ENCODE measurements at places on chromosomes 3 and 15.

- DNase-seq: no peak
Measured at GRCh38 chr3:173399044-173399443, 1.5 kb downstream of the NLGN1 start.

- DNase-seq: no peak
Measured at GRCh38 chr3:34020726-34021680, 222.6 kb downstream of the PDCD6IP start.

- DNase-seq: no peak
Measured at GRCh38 chr3:119831022-119831421, 49.1 kb downstream of the NR1I2 start.

DNA sequence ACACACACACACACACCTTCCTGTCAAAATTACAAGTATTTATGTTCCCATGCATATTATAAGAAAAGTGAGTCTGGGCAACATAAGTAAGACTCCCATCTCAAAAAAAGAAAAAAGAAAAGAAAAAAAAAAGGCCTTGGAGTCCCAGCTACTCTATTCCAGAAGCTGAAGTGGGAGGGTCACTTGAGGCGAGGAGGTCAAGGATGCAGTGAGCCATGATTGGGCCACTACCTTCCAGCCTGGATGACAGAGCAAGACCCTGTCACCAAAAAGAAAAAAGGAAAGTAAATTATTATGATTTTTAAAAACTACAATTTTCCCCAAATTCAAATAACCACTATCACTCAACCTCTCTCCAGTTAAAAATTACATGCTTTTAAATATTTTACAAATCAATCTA, 113.1 kb downstream of the STAG1 start:
- DNase-seq: no peak

DNA sequence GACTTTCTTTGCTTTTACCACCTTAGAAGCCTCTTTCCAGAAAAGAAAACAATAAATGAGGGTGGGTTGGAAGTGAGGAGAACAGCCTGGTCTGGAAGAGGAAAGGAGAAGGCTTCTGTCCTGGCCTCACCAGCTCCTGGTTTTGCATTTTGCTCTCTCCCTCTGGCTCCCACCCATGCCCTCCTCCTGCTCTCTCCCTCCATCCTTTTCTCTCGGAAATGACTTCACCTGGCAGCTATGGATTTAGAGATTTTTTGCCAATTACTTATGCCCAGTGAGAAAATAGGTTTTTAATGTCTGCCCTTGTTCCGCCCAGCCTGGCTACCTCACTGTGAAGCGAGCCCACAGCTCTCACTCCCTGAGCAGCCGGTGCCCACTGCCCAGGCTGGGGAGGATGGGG, 77.9 kb upstream of the NTRK3 start:
- no peak for DNase-seq

DNA sequence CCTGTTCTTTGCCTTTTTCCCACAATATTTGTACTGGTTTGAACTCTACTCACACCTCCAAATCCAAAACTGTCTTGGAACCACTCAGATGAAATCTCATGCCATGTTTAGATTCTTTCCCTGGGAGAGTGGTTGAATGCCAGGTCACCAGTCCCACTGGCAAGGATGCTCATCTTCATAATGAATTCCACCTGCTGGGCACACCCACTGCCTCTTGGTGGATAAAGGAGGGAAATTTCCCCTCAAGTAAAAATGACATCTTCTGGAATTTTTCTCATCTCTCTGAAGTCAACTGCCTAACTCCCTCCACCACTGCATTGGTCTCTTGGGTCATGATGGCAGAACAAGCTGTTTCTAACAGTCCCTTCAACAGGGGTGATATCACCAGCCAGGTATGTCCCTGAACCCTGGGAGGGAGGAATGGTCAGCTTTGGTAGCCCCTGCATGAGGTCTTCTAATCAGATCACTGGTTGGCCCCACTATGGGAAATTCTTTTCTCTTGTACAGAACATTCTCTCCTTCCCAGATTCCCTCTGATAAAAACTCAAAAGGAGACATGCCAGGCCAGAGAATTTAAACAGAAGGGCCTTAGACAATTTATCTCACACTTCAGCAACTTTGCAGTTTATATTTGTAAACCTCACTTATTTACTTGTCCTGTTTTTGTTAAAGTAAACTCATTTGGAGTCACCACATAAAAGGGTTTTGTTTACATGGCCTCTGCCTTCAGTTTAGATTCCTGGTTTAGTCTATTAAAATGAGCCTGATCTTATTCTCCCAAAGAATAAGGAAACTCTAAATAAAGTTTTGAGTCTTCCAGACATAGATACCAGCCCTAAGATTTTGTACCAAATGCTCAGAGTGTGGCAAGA, 143.4 kb downstream of the WNT5A start:
- DNase-seq: no peak

DNA sequence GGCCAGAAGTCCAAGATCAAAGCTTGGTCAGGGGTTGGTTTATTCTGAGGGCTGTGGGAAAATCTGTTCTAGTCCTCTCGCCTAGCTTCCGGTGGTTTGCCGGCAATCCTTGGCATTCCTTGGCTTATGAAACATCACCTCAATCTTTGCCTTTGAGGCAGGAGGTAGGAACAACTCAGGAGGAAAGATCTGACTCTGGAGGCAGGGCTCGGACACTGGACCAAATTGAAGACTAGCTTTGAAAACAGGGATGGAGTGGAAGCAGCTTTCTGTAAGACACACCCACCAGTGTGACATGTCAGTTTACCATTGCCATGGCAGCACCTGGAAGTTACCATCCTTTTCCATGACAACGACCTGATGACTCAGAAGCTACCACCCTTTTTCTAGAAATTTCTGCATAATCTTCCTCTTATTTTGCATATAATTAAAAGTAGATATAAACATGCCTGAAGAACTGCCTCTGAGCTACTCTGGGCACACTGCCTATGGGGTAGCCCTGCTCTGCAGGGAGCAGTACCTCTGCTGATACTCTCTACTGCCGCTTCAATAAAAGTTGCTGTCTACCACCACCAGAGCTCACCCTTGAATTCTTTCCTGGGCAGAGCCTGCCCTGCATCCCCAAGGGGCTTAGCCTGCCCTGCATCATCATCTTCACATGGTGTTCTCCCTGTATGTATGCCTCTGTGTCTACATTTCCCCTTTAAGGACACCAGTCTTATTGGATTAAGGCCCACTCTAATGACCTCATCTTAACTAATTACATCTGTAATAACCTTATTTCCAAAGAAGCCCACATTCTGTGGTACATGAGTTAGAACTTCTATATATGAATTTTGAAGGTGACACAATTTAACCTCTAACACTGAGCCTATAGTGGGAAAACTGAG, 38.3 kb upstream of the TM4SF4 start:
- DNase-seq: no peak

DNA sequence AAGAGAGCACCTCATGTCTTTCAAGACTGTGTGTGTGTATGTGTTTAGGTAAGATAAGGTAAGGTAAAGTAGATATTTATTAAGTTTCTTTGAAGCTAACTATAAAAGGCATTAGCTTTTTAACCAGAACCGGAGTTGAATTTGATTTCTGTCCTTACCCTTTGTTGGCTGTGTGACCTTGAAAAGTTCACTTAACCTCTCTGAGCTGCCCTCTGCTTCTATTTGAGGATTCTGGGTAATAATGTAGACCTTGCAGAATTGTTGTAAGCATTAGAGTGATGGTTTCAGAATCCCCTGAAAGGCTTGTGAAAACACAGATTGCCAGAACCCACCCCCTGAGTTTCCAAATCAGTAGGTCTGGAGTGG, 21.6 kb upstream of the SACM1L start:
- no peak for DNase-seq

DNA sequence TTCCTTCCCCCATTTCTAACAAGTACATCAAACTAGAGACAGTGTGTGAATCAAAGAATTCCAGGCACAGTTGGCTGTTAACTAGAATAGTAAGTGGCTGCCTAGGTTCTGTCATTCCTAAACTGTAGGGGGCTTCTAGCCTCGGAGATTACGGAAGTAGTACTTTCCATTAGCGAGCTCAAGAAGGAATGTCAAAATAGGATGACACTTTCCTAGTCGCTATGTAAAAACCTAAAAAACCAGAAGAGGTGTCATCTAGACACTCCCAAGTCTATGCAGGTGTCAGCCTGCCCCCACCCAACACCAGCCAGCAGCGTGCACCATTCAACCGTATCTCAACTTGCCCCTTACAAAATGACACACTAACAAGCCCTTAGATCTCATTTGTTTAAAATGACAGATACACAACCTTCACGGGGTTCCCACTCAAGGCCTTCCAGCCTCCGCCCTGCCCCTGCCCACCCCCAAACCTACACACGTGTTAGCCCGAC, 874 bp downstream of the INO80 start:
- no peak for DNase-seq

- no peak for DNase-seq
Measured at GRCh38 chr3:77414881-77415280, 375.0 kb downstream of the ROBO2 start.

DNA sequence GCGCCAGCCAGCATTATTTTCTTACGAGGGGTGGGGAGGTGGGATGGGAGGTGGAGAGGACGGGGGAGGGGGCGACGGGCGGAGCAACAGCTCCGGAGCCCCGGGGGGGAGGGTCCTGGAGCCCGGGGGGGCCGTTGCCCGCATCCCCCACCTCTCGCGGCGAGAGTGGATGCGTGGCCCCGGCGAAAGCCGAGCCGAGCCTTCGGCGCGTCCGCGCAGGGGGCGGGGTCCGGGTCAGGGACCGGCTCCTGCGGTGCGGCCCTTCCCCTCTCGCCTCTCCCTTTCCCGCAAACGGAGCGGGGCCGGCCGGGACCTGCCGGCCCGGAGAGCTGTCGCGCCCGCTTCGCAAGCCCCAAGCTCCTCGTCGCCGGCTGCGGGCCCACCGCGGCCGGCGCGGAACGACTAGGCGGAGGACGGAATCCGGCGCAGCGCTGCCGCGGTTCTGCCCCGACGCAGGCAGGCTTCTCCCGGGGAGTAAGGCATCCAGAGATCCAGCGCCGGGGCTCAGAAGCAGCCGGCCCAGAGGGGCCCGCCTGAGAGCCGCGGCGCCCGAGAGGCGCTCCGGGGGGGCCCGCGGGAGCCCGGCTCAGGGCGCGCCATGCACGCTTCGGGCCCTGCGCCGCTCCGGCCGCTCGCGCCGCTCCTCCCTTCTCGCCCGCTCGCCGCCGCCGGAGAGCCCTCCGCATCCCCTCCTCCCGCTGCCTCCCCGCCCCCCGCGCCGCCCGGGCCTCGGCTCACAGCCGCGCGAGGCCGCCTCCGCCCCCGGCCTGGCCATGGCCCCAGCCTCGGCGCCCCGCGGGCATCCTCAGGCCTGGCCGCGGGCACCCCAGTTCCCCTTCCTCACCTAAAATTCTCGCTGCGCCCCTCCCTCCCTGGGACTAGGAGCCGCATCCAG, 459 bp upstream of the ADCY5 start:
- no peak for DNase-seq

GRCh38 chr3:108830991-108831614, 8.5 kb downstream of the TRAT1 start:
- DNase-seq: no peak

DNA sequence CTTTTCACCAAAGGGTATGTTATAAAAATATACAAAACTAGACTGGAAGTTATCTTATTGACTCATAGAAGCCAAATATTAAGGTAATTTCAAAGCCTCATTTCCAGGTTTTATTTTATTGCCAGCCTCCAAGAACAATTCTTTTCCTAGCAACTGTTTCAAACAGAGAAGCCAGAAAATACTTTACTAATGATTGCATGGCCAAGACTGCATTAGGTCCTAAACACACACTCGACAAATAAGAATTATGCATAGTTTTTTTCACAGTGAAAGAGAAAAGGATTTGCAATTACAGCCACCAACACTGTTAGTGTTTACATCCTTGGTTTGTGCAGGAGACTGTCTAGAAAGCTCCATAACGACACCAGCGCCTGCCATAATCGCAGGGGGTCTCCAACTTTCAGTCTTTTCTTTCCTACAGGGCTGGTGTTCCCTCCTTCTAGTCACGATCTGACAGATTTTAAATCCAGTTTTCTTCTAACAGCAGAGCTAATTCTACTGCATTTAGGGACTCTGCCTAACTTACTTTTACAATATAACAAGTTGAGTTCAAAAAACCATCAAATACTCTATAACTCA, 58.1 kb downstream of the CLASP2 start:
- DNase-seq: no peak

DNA sequence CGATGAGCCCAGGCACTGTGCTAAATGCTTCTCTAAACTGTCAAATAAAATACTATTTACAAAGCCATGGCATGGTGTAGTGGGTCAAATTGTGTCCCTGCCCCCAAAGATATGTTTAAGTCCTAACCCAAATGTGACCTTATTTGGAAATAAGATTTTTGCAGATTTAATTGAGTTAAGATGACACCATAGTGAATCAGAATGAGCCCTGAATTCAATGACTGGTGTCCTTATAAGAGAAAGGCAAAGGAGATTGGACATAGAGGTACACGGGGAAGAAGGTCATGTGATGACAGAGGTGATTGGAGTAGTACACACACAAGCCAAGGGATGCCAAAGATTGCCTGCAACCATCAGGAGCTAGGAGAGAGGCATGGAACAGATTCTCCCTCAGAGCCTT, 121.6 kb upstream of the VEPH1 start:
- no peak for DNase-seq

GRCh38 chr15:83208367-83208661, 691 bp upstream of the HDGFL3 start:
- DNase-seq: no peak

- no peak for DNase-seq
Measured at GRCh38 chr3:178100908-178101307, 435.3 kb upstream of the KCNMB2 start.

- no peak for DNase-seq
Measured at GRCh38 chr3:134820994-134821393, 25.9 kb downstream of the EPHB1 start.

- no peak for DNase-seq
Measured at GRCh38 chr3:128996726-128997125, 2.9 kb upstream of the CFAP92 start.

DNA sequence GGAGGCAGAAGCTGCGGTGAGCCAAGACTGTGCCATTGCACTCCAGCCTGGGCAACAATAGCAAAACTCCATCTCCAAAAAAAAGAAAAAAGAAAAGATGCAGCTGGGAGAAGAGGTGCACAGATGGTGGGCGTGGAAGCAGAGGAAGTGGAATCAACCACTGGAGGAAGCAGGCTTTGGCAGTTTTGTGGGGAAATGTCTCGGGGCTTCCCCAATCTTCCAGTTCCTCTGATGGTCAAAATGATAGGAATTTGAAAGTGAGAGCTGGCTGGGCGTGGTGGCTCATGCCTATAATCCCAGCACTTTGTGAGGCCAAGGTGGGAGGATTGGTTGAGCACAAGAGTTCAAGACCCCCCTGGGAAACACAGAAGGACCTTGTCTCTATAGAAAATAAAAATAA, 48.1 kb upstream of the SMAD3 start:
- DNase-seq: no peak

- DNase-seq: no peak
Measured at GRCh38 chr3:8266730-8267131, 234.9 kb upstream of the LMCD1 start.

Data from amygdala (tissue), 56 donors.